ENCODE measurements at places on chromosomes 2 and 18.

GRCh38 chr2:29632018-29632417, 289.4 kb downstream of the ALK start:
- no peak for DNase-seq

- DNase-seq, result no peak
Observed at GRCh38 chr2:185274718-185275484, 463.7 kb upstream of the FSIP2 start.

DNA sequence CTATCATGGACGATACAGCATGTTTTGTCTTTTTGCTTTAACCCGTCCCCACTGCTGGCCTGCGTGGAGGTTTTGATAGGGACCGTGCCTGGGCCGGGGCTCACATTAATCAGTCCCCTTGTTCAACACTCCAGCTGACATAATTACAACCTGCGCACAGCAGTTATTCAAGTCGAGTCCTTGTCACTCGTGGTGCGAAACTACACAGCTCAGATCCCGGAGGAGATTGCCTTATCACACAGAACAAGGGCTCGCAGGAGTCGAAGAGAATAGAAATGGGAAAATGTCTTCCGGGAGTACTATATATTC, 304.4 kb downstream of the ZNF407 start:
- DNase-seq, result no peak

- DNase-seq, result no peak
Observed at GRCh38 chr18:77146249-77147080, 13.9 kb upstream of the MBP start.

GRCh38 chr2:144701259-144701658, 181.3 kb upstream of the ZEB2 start:
- no peak for DNase-seq

All from DMS 273 treated with DMSO at 0.1 percent for 48 hours (cell line).